Glomerular endothelial cell (primary cell): ENCODE measurements at places on chromosomes 1 and 21. TPM values are rescaled to one million over a fixed set of nuclear protein-coding genes. Genes with fewer than 3 reads are reported as not detected.

GRCh38 chr1:161226759-161227158, 899 bp downstream of the TOMM40L start:
- no peak for DNase-seq

GRCh38 chr1:207336559-207337467, 15.3 kb downstream of the CD55 start:
- DNase-seq = no peak

- no peak for DNase-seq
Measured at GRCh38 chr1:85134583-85135391, 66.0 kb downstream of the SYDE2 start.

DNA sequence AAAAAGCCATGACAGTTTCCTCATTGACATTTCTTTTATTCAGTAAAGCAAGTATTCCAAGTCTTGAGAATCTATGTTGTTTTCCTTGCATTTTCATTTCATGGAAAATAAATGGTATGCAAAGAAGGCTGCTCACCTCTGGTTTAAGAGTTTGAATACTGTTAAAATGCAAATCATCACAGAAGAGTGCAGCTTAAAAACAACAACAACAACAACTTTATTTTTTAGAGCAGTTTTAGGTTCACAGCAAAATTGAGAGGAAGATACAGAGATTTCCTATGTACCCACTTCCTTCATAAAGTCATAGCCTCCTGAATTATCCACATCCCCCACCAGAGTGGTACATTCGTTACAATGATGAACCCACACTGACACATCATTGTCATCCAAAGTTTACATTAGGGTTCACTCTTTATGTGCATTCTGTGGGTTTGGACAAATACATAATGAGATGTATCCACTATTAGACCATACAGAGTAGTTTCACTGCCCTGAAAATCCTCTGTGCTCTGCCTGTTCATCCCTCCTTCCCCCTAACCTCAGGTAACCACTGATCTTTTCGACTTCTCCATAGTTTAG, 39.2 kb downstream of the CD2 start:
- DNase-seq = no peak

- DNase-seq = no peak
Measured at GRCh38 chr21:25029580-25029979, 577.7 kb downstream of the MRPL39 start.

- DNase-seq = no peak
Measured at GRCh38 chr1:87902830-87903229, 574.1 kb downstream of the LMO4 start.

DNA sequence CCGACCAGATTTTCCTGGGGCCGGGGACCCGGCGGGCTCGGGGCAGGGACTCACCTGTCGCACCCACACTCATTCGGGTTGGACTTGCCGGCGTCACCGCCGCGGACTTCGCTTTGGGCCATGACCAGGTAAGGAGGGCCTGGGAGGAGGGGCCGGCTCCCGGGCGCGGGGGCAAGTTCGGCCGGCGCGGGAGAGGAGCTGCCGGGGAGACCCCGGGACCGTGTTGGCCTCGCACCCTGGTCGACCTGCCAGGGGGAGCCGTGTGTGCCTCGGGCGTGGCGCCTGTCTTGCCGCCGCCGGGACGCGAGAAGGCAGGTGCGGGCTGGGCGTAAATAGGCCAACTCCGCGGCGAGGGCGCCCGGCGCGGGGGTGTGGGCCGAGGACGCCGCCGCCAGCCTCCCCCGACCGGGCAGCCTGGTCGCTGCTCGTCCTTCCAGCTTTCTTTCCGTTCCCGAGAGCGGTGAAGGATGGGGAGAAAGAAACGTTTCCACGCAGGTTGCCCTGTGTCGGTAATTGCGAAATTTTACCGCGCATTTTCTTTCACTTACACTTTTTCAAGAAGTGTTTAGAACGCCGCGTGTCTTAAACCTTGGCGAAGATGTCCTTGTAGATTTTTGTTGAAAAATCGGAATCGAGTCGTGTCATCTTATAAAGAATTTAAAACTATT, 558 bp downstream of the USP1 start:
- DNase-seq = no peak

The CNKSR1 gene
- total RNA-seq = 1.0 TPM in 1 of 2 replicates, not detected in the other

The TAL1 gene
- 20.4 and 23.2 TPM in 2 replicates for total RNA-seq

The FAM3B gene
- total RNA-seq = not detected in 2 replicates

The AKT3 gene
- 30.2 and 51.7 TPM in 2 replicates for total RNA-seq
